ENCODE measurements at places on chromosomes 13 and 19.
A peak's percentile ranks its signal among the peaks of the same experiment; 100 is the strongest.

DNA sequence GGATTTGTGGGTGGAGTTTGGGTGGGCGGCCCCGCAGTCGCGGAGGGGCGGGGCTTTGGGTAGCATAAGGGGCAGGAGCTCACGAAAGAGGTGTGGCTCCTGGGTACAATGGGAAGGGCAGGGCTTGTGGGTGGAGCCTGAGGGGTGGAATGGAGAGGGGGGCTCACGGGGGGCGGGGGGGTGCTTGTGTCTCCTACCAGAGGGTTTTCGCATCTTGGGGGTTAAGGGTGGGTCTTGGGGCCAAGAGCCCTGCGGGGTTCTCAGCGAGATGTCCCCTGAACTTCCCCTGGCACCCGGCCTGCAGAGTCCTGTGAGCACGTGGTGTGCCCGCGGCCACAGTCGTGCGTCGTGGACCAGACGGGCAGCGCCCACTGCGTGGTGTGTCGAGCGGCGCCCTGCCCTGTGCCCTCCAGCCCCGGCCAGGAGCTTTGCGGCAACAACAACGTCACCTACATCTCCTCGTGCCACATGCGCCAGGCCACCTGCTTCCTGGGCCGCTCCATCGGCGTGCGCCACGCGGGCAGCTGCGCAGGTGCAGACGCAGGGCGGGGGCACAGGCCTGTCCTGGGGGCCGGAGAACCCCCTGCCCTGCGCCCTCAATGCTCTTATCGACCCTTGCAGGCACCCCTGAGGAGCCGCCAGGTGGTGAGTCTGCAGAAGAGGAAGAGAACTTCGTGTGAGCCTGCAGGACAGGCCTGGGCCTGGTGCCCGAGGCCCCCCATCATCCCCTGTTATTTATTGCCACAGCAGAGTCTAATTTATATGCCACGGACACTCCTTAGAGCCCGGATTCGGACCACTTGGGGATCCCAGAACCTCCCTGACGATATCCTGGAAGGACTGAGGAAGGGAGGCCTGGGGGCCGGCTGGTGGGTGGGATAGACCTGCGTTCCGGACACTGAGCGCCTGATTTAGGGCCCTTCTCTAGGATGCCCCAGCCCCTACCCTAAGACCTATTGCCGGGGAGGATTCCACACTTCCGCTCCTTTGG lies 5.1 kb downstream of the FSTL3 start:
- peak; percentile 90 for DNase-seq

GRCh38 chr13:24406524-24406923 lies 97.1 kb downstream of the C1QTNF9 start:
- DNase-seq, result no peak

DNA sequence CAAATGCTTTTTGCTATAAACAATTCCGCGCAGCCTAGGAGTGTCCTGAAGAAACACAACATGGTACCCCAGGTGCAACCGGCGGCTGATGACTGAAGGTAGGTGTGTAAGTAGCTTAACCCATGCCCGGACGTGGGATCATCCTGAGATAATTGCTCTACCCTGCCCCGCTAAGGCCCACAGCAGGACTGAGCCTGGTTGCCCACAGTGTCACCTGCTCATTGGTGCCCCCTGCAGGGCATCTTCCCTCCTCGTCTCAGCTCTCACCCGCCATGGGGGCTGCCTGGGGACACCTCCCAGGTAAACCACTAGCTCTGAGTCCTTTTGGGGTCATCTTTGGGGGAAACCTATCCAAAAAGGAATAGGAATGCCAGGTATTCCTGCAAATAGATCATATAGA lies 22.3 kb downstream of the TMEM161A start:
- DNase-seq, result no peak

- DNase-seq, result no peak
Observed at GRCh38 chr13:109779074-109779473, 7.3 kb downstream of the IRS2 start.

DNA sequence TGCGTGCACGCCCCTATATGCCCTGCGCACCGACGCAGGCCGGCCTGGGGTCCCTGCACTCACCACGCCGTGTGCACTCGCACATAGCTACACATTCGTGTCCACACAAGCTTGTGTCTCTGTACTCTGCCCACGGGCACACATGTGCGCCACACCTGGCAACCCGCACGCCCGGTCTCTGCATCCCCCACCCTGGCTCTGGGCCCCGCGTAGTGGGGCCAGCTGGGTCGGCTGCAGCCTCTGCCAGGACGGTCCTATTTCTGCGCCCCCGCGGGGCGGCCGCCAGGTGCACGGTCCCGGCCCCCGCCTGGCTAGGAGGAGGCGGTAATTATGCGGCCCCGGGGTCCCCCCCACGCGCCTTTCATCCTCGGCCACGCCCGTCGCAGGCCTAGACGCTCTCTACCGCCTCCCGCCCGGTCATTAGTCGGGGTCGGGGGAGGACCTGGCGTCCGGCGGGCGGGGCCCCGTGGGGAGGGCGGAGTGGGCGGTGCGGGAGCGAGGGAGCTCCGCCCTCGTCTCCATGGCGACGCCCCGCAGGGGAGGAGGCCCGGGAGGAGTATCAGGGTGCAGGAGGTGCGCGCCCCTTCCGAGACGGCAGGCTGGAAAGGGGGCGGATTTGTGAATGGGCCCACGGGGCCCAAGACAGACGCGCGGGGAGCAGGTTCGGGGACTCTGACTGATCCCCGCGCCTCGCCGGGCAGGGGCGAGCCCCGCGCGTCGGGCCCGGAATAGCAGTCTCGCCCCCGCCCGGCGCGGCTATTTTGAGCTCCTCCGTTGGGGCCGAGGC lies 2.8 kb upstream of the CIRBP start:
- DNase-seq, result peak; percentile 90

DNA sequence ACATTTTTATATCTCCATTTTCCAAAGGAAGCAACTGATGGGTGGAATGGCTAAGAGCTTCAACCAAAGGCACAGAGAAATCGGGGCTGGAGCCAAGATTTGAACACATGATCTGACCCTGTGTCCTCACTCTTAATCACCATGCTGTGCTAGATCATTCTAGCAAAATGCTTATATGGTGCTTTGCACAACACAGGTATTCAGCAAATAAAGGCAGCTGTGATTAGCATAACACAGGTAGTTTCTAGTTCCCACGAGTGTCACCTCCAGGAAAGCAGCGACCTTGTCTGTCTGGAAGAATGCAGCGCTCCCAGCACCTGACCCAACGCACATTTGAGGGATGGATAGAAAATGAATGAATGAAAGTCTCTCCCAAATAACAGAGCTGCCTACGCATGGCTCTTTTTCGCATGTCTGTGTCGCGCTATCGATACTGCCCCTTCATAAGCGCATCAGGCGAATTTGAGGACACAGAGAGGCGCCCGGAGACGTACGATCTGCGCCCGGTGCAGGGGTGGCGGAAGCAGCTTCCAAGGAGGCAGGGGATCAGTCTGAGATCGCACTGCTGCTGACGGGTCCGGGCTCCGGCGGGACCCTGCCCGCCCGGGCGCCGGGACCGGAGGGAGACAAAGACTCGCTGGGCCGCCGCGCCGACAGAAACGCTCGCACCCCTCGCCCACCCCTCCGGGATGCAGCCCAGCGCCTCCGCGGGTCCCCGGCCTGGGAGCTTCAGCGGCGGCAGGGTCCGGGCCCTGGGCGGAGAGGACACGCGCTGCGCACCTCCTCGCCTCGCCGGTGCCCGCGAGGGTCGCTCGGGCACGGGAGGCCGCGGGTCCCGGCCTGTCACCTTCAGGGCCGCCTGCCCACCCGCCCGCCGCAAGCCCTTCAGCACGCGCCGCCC lies 609 bp downstream of the EPS15L1 start:
- peak; percentile 25 for DNase-seq

DNA sequence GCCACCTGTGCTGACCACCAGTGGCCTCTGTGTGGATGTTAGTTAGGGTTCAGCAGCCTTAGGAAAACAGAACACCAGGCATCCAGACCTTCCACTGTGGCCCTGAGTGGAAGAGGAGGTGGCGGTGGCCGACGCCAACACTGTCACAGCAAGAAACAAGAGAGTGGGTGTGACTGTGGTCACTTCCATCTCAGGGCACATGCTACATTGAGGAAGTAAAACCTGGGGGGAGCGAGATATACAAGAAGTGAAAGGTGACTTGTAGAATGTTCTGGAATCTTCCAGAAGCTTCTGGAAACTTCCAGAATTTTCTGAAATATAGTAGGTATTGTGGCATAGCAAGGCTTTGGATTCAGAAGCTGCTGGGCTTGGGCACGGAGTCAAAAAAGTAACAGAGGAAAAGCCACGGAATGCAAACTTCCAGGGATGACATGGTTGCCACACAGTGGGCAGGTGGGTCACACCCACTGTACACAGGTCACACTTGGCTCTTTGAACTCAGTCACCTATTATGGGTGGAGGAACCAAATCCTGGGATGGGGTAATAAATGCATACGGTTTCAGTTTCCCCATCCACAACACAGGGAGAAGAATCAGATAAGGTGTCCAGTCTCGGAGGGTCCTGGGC lies 24.3 kb downstream of the GNG7 start:
- DNase-seq, result no peak
